ENCODE measurements at places on chromosomes 2 and 18.

DNA sequence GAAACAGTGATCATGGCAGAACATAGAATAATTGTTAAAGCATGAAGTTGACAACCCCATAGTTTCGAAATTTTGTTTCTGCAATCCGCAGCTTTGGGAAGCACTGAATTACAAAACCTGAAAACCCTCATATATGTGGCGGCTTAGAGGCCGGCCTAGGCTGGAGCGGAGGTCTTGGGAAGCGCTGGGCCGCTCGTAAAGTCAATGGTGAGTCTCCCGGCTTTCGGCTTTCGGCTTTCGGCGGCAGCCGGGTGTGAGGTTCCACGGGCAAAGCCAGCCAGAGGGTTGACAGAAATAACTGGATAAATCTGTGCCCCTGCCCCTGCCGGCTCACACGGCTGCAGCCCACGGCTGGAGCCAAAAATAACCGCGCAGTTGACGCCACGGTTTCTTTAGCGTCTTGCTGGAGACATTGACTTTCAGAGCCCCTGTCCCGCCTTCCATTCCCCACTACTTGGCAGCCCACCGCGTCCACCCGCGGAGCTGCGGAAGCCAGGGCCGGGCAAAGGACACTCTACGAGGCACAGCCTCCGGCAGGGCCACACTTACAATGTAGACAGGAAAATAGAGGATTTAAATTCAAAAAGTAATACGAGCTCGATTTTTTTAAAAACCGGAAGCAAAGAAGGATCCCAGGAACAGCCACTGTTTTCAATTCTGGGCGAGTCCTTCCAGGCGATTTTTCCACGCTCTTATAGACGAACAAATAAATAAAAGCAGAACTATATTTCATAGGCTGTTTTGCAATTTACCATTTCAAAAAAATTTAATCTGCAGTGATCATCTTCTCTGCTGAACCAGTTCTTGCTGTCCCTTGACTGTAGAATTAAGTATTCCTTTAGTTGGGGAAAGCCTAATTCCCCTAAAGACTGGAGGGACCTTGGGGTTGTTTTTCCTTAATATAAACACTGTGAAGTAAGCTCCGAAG, 28.3 kb upstream of the ATP6V1B1 start:
- peaks cover 1% of the 10 kb centered on the region for H3K4me1 ChIP-seq
- no peak for DNase-seq
- peaks cover 95% of the 10 kb centered on the region for H3K27me3 ChIP-seq
- H3K4me3 ChIP-seq: peak overlapping the region; percentile 52
- no peak overlapping the region for H3K27ac ChIP-seq

GRCh38 chr2:136131484-136131960, 13.6 kb upstream of the CXCR4 start:
- DNase-seq: no peak
- H3K36me3 ChIP-seq: no peaks in the 10 kb centered on the region
- H3K4me1 ChIP-seq: peaks cover 28% of the 10 kb centered on the region
- no peak overlapping the region for H3K27ac ChIP-seq

DNA sequence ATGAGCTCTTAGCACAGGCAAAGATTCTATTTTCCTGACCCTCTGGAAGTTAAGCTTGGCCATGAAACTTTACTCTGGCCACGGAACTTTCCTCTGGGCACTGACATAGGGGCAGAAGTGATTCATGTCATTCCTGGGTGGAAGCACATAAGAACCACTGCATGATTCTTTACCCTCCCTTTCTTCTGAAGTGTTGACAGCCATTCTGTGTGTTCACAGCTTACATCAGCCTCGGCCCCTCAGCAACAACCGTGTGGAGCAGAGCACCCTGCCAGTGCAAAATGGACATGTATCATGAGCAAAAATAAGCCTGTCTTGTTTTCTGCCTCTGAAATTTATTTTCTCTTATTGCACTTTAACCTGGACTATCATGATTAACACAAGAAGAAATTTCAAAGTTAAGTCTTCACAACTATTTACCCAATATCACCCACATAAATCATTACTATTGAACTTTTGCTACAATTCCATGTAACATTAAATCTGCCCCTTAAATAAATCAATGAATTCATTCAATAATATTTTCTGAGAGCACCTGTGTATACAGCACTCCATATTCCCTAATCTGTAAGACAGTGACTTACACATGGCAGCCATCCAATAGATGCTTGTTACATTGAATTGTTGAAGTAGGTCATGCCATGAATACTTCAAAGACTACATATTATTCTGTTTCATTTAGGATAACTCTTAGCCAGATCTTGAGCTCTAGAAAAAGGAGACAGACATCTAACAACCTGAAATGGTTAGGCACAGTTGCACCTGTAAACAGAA, 531.9 kb downstream of the IRS1 start:
- H3K4me1 ChIP-seq: peaks cover 2% of the 10 kb centered on the region
- H3K4me3 ChIP-seq: no peak overlapping the region
- no peak overlapping the region for H3K27ac ChIP-seq
- DNase-seq: no peak

DNA sequence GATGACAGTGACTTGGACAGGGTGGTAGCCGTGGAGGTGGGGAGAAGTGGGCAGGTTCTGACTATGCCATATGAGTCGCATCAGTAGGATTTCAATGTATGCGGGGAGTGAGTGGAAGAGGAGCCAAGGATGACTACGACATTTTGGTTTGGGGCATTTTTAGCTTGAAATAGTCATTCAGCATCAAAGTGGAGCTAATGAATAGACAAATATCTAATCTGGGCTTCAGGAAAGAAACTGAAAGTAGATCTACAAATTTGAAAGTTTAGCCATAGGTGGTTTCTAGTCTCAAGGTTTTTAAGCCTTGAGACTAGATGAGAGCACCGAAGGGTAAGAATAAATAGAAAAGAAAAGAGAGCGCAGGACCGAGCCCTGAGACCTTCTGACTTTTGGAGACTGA, 58.3 kb downstream of the FEZ2 start:
- peaks cover 2% of the 10 kb centered on the region for H3K4me1 ChIP-seq
- no peaks in the 10 kb centered on the region for H3K27me3 ChIP-seq
- peaks cover 7% of the 10 kb centered on the region for H3K36me3 ChIP-seq
- DNase-seq: no peak

Data from progenitor cell of endocrine pancreas (in vitro differentiated cells).